ENCODE measurements at places on chromosomes 12 and 14. TPM values are rescaled to one million over a fixed set of nuclear protein-coding genes. Genes with fewer than 3 reads are reported as not detected.
A peak's percentile ranks its signal among the peaks of the same experiment; 100 is the strongest.

DNA sequence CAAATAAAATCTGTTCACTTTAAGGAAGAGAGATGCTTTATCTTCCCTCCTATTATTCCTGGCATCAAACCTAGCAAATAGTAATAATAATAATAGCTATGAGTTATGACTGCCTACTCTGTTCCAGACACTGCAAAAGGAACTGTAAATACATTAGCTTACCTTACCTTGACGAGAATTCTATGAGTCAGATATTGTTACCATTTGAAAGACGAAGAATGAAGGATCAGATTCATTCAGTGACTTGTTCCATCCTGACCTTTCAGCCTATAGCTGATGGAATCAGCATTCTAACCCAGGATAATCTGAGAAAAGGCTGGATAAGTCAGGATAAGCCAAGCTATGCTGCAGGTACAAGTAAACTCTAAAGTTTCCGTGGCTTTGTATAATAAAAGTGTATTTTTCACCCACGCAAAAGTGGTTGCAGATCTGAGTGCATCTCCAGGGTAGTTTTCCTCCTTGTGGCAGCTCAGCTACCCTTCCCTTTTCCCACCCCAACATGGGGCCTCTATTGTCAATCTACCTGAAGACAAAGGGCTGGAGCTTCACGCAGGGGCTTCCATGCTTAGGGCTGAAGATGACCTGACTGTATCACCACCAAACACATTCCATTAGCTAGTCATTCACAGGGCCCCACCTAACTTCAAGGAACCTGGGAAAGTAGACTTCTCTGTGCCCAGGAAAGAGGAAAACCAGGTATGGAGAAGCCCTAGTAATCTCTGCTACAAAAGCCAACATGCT lies 57.2 kb upstream of the CCND2 start:
- no peak for DNase-seq

- DNase-seq: no peak
These were observed 58.0 kb upstream of the CCDC175 start for GRCh38 chr14:59634617-59635016.

DNA sequence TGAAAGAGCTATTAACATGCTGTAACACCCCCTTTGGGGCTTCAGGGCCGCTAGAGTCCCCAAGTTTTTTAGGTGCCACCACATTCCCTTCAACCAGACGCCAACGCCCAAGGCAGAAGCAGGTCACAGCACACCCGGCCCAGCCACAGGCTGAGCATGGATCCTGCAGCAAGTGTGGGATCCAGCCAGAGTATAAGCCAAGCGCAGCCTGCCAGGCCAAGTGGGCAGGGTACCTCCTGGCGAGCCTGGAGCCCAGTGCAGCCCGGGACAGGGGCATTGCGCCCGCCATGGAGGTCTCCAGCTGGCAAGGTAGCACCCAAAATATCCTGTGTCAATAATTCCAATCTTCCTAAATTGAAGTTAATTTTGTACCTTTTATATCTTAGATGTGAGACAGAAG lies 55.5 kb downstream of the EML5 start:
- DNase-seq: peak; percentile 26

DNA sequence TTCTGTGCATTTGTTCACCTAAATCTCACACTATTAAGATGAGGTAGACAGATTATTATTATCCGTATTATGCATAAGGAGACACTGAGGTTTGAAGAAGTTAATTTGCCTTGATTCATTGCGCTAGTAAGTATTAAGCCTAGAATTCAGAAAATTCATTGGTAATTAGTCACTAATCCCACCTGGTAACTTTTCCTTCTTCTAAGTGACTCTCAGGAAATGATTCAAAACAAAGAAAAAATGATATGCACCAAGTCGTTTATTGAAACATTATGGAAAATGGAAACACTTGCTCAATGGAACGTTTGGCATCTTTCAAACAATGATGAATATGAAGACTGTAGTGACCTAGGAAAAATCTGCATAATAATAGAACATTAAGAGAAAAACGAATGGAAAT lies 15.2 kb downstream of the RFX4 start:
- DNase-seq: no peak

DNA sequence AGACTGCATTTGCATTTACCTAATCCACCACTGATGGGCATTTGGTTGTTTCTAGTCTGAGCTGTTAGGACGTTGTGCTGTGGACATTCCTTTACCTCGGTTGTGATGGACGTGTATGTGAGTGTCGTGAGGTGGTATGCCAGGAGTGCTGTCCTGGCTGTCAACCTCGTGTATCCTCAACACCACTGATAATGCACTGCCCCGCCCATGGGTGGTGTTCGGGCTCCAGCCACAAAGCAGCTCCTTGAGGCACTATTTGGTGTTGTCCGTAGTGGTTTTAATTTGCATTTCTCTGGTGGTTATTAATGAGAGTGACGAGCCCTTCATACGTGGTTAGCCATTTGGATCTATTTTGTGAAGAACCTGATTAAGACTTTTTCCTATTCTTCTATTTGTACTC lies 87.6 kb downstream of the PPP2R5C start:
- DNase-seq: peak; percentile 66

- peak; percentile 41 for DNase-seq
These were observed 19.8 kb downstream of the SLC16A7 start for GRCh38 chr12:59615392-59616165.

- DNase-seq: no peak
These were observed 179.9 kb upstream of the EEA1 start for GRCh38 chr12:93108985-93109384.

- peak; percentile 51 for DNase-seq
These were observed 19.5 kb upstream of the HAL start for GRCh38 chr12:96015672-96016071.

DNA sequence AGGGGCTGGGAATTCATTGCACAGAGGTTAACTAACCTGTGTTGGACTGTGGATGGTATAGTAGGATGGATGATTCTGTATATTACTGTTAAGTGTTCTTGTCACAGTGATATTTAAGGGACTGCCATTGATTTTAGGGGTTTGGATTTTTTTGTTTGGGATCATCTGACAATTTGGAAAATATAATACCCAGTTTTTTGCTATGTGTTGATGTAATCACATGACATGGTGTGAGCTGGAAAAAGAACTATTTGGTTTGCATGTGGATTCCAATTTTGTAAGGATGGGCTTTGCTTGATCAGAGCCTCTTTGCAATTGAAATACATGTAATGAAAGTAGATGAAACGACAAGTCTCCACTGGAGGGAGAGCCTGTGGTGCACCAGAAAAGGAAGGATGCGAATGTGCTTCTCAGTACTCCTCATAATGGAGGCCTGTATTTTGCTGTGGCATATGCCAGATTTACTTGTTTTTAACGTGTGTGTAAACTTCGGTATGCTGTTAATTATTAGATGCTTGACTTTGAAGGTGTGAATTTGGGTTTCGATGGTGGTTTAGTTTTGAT lies 2.7 kb downstream of the DYRK2 start:
- no peak for DNase-seq

GRCh38 chr12:43931187-43931586 lies 95.3 kb downstream of the TMEM117 start:
- no peak for DNase-seq

DNA sequence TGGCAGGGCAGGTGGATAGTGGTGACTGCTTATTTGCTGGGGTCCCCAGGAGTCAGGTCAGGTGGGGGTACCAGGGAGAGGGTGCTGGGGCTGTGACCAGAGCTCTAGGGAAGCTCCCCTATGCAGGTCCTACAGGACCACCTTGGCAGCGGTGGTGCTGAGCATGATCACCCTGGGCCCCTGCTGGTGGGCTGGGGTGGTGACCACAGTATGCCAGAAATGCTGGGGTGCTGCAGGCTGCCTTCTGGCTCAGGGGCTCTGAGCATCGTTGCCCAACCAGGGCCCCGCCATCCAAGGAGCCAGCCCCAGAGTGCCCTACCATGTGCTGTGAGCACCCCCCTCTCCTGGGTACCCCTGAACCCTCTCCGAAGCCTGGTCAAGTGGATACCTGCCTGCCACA lies 17.5 kb upstream of the NUDT14 start:
- DNase-seq: no peak

DNA sequence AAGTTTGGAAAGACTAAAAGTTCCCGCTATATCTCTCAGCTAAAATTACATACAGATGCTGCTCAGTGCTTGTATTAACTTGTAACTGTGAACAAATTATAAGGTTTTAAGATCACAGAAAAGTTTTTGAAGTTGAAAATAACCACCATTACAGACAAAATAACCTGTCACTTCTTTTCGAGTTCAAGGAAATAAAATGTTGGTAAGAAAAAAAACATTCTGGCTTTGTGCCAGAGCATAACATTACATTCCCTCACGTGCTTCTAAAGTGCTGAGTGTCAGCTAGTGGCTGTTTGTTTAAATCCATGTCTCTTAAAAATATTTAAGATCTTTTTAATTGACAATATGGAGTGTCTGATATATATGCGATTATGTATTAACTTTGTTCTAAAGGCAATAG lies 27.2 kb upstream of the ADAMTS20 start:
- DNase-seq: no peak

DNA sequence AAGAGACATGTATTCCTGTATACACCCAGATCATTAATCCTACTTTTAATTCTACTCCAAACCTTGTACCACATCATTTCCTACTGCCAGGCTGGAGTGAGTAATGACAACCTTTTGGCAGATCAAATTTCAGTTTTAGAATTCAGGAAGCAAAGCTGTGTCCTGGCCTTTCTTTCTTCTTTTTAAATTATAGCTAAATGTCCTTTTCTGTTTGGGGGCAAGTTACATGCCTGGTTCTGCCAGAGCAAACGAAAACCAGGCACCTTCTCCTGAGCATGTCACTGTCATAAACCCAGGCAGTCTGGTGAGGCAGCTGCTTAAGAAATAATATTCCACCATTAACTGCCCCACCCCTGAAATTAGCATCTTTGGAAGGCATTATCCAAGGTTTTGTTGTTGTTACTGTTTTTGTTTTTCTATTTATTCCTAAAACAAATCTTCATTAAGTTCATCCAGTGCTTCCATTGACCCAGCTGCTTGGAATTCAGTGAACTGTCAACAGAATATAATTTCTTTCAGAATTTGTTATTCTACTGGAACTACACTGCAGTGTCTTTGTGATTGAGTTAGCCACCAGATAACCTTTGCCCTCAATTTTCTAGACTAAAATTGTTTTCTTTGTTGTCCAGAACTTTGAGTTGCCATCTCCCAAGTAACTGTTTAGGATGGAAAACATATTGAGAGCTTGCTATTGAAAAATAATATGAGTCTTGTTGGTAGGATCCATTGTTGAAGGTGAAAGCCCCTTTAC lies 33.2 kb downstream of the SAMD4A start:
- DNase-seq: no peak

DNA sequence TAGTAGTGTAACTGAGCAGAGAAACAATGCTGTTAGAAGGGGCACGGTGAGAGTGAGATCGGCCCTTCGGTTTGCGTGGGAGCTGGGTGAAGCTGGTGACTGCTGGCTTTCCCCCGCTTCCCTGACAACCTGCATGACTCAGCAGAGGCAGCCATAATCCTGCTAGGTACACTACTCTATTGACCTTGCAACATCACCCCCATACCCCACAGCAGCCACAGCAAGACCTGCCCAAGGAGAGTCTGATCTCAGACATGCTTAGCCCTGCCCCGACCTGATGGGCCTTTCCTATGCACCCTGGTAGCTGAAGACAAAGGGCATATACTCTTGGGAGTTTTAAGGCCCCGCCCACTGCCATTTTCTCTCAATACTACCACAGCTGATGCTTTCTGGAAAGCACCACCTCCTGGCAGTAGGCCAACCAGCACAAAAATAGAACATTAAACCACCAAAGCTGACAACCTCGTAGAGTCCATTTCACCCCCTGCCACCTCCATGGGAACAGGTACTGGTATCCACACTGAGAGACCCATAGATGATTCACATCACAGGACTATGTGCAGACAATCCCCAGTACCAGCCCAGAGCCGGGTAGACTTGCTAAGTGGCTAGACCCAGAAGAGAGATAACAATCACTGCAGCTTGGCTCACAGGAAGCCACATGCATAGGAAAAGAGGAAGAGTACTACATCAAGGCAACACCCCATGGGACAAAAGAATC lies 75.9 kb upstream of the RGS6 start:
- no peak for DNase-seq

GRCh38 chr12:130405332-130405731 lies 67.6 kb downstream of the PIWIL1 start:
- no peak for DNase-seq

DNA sequence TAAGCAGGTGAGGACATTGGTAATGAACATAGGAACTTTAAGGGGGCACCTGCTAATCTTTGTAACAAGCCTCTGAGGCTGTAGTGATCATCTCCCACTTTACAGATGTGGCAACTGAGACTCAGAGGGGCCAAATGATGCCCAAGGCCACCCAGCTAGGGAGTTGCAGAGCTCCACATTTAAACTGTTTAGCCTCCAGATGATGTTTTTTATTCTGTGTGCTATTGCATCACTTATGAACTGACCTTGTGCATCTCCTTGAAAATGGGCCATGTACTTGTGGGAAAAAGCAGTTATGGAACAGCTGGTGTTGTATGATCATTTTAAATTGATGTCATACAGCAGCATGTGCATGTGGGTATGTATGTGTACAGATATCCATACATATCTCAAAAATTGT lies 41.4 kb downstream of the TPCN1 start:
- no peak for DNase-seq

GRCh38 chr12:55019784-55020183 lies at the start of gene NEUROD4:
Gene NEUROD4 (plus strand): TSS chr12:55019974. CDS start chr12:55026440, 6,466 bp downstream.
- DNase-seq: peak; percentile 30

The ASCL1 gene
- not detected for total RNA-seq

The TCL1B gene
- not detected for total RNA-seq

The RNASE7 gene
- total RNA-seq: not detected

The GABARAPL1 gene
- 212 TPM for total RNA-seq

The PRPH gene
- 0.94 TPM for total RNA-seq

The TMEM63C gene
- 0.03 TPM for total RNA-seq

The NANOG gene
- total RNA-seq: not detected

Measured in right cardiac atrium (tissue), 5 donors.